ENCODE measurements at places on chromosomes 4 and X. TPM values are rescaled to one million over a fixed set of nuclear protein-coding genes. Genes with fewer than 3 reads are reported as not detected.
A peak's percentile ranks its signal among the peaks of the same experiment; 100 is the strongest.

PARM1 gene
- 0.05 TPM for polyA plus RNA-seq

WDR17 gene
- 0.39 TPM for polyA plus RNA-seq

BEND2 gene
- not detected for polyA plus RNA-seq

RIPPLY1 gene
- not detected for polyA plus RNA-seq

FMR1 gene
- 20.9 TPM for polyA plus RNA-seq

PPA2 gene
- polyA plus RNA-seq = 68.7 TPM

GPC3 gene
- polyA plus RNA-seq = 0.08 TPM

NEXMIF gene
- 0.01 TPM for polyA plus RNA-seq

NALF2 gene
- polyA plus RNA-seq = 3.0 TPM

DNA sequence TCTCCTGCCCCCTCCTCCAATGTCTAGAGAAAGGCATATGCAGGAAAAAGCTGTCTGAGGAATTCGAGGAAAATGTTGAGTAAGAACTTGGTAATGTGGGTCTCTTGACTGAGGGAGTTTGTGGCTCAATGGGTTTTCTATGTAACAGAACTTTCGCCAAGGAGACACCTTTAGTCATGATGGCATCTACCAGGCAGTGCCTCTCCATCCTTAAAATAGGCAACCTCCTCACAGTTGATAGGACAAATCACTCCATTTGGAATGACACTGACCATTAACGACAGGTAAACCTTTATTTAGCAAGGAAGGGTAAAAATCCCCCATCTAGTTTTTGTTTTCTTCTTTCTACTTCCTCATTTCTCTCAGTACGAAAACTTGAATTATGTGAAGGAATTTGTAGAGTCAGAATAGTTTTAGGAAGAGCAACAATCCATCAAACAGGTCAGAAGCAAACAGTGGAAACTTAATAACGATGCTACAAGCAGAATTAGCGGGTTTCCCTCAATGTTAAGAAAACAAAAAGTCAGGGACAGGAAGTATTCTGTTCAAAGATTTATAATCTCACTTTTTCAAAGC lies 2.7 kb downstream of the GSX2 start:
- no peak overlapping the region for H3K4me3 ChIP-seq
- no peak for DNase-seq
- H3K36me3 ChIP-seq = no peaks in the 10 kb centered on the region
- peaks cover 28% of the 10 kb centered on the region for H3K4me1 ChIP-seq

GRCh38 chrX:11789809-11790208 lies 31.8 kb downstream of the MSL3 start:
- H3K36me3 ChIP-seq = no peaks in the 10 kb centered on the region
- H3K4me3 ChIP-seq = no peak overlapping the region
- no peak for DNase-seq
- H3K4me1 ChIP-seq = no peaks in the 10 kb centered on the region

DNA sequence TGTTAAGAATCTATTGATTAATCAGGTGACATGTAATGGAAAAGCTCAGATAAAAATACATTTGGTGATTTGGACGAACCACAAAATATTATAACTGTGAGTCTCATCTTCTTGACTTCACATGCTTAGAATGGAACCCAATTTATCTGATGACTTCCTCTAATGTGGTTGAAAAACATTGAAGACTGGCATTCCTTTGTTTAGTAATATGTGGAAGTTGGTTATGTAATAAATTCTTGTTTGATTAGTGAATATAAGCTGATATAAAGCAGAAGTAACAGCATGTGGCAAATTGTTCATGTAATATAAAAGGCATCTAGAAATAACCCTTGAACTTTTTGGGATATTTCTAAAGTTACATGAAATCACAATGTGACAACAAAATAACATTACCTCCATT lies 9.7 kb downstream of the GIMD1 start:
- H3K27me3 ChIP-seq = no peaks in the 10 kb centered on the region
- H3K36me3 ChIP-seq = no peaks in the 10 kb centered on the region
- no peak overlapping the region for H3K4me3 ChIP-seq

- H3K36me3 ChIP-seq = no peaks in the 10 kb centered on the region
- no peak overlapping the region for H3K27ac ChIP-seq
- DNase-seq = peak; percentile 5
- H3K4me1 ChIP-seq = peaks cover 17% of the 10 kb centered on the region
- no peak overlapping the region for H3K4me3 ChIP-seq
- peaks cover 3% of the 10 kb centered on the region for H3K27me3 ChIP-seq
Observed at GRCh38 chr4:24229978-24230377, 340.1 kb upstream of the PPARGC1A start.

DNA sequence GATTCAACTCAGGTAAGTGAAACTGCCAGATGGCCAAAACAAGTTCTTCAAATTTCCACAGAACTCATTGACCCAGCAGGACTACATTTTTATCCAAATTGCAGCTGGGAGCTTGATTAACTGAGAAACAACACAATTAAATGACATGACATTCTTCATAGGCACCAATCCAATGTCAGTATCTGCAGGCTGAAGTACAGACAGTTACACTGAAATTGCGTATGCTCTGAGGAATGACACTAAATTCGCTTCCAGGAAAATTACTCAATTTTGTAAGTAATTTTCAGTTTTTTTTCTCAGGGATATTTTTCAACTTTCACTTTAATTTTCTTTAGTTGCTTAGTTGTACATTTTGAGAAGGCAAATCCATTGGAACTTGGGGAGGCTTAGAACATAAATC lies 4.5 kb downstream of the C1GALT1C1 start:
- H3K27me3 ChIP-seq = no peaks in the 10 kb centered on the region
- DNase-seq = no peak
- no peak overlapping the region for H3K4me3 ChIP-seq
- H3K4me1 ChIP-seq = no peaks in the 10 kb centered on the region
- no peak overlapping the region for H3K27ac ChIP-seq

- no peak overlapping the region for H3K4me3 ChIP-seq
- DNase-seq = no peak
- H3K27me3 ChIP-seq = no peaks in the 10 kb centered on the region
- H3K36me3 ChIP-seq = no peaks in the 10 kb centered on the region
- no peak overlapping the region for H3K27ac ChIP-seq
- no peaks in the 10 kb centered on the region for H3K4me1 ChIP-seq
Observed at GRCh38 chrX:10183760-10184159, 27.0 kb downstream of the CLCN4 start.

DNA sequence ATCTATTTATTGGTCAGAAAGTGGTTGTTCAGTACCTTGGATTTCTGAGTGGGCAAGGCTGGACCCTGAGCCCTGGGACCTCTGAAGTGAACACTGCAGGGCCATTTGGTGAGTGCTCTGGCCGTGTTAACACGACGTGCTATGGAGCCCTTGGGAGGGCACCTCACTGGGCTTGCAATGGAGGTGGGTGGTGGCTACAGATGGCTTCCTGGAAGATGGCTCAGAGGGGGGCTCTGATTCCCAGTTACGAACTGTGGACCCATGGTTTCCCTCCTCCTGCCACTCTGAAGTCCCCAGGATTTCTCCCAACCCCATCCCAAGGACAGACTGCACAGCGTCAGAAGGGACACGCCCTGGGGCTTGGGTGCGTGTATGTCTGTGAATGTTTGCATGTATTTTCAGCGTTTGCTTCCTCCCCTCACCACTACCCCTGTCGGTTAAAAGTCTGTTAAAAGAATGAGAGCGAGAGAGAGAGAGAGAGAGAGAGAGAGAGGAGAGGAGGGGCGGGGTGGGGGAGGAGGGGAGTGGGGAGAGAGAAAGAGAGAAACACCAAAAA lies 3.7 kb upstream of the RHOH start:
- H3K4me1 ChIP-seq = peaks cover 5% of the 10 kb centered on the region
- no peak for DNase-seq
- no peak overlapping the region for H3K27ac ChIP-seq
- H3K27me3 ChIP-seq = no peaks in the 10 kb centered on the region
- no peak overlapping the region for H3K4me3 ChIP-seq

DNA sequence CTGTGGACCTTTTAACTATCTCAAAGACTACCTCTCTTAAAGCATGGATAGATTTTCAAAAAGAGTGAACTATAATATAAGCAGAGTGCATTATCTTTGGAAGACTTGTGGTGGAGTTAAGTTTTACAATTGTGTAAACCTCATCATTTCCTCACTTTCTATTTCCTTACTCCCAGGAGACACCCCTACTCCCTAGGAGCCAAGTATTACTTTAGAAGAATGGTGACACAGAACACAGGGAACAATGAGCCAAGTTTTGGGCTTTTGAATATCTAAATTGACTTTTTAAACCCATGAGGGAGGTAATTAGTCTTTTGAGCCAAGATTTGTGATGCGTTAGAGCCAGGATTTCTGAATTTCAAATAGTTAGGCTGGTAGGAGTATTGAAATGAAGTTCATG lies 78.9 kb upstream of the UNC5C start:
- no peak overlapping the region for H3K4me3 ChIP-seq
- H3K27ac ChIP-seq = no peak overlapping the region
- no peak for DNase-seq
- H3K4me1 ChIP-seq = no peaks in the 10 kb centered on the region

- no peak for DNase-seq
- H3K4me1 ChIP-seq = peaks cover 21% of the 10 kb centered on the region
- no peaks in the 10 kb centered on the region for H3K27me3 ChIP-seq
- peak overlapping the region; percentile 99 for H3K4me3 ChIP-seq
- H3K27ac ChIP-seq = peak overlapping the region; percentile 93
Observed at GRCh38 chr4:86594559-86595425, 677 bp downstream of the PTPN13 start.

DNA sequence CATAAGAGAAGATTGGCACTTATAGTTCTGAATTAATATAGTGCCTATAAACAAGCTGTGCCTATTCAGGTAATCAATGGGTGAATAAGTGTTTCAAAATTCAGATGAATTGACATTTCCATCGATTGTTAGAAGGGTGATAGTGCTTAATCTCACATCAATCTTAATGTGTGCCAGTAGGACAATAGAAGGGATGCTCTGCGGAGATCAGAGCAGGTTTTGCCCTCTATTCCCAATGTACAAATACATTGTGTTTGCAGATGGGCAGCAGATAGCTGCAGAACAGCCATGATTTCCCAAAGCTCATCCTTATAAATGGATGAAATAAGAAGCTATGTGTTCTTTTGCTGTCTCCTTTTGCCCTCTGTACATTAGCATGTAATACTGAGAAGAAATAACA lies 7.2 kb downstream of the MAB21L2 start:
- H3K4me3 ChIP-seq = no peak overlapping the region
- H3K36me3 ChIP-seq = no peaks in the 10 kb centered on the region
- H3K27me3 ChIP-seq = no peaks in the 10 kb centered on the region
- no peaks in the 10 kb centered on the region for H3K4me1 ChIP-seq

- no peaks in the 10 kb centered on the region for H3K4me1 ChIP-seq
- H3K4me3 ChIP-seq = no peak overlapping the region
- no peaks in the 10 kb centered on the region for H3K36me3 ChIP-seq
- no peaks in the 10 kb centered on the region for H3K27me3 ChIP-seq
- DNase-seq = no peak
- no peak overlapping the region for H3K27ac ChIP-seq
Observed at GRCh38 chr4:53185869-53186585, 179.8 kb downstream of the SCFD2 start.
